Activated CD4-positive, alpha-beta memory T cell treated with anti-CD3 and anti-CD28 coated beads for 36 hours (primary cell): ENCODE measurements at places on chromosomes 1 and 21. TPM values are rescaled to one million over a fixed set of nuclear protein-coding genes. Genes with fewer than 3 reads are reported as not detected.
A peak's percentile ranks its signal among the peaks of the same experiment; 100 is the strongest.

DNA sequence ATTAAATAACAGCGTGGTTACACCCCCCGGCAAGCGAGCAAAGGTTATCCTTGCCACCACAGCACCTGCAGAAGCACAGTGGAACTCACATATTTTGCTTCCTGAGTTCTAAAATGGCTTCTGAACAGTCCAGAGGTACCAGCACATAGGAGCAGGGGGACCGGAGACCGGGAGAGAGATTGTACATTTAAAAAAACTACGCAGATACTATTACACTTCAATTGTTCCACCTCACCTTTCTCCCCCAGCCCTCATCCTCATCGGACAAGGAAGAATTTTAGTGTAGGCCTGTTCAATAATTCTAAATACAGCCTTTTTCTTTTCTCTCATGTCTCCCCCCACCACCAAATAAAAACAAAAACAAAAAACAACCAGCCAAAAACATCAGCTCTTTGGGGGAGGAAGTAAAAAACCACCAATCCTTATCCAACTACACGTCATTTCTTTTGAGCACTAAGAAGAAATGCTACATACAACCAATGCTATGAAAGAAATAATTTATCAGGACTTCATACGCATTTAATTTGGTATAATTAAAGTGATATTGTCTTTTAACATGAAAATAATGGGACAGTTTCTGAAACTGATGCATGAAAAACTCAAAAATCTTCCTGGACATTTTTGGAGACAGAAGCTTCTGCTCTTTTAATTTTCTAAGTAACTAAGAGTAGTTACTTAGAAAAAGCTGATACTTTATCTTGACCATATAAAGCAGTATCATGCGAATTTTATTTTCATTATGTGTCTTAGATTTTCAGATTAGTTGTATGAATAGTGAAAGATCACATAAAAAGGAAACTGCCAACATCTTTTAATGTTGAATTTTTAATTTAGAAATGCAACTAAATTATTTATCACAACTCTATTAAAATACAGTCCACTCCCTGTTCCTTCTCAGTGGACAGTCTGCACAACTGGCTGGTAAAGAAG is 9.1 kb downstream of the CDKN2C start:
- H3K4me1 ChIP-seq = peaks cover 22% of the 10 kb centered on the region
- H3K27ac ChIP-seq = no peak overlapping the region
- peaks cover 34% of the 10 kb centered on the region for H3K27me3 ChIP-seq
- DNase-seq = no peak
- H3K4me3 ChIP-seq = peak overlapping the region; percentile 75
- H3K36me3 ChIP-seq = peaks cover 5% of the 10 kb centered on the region

The CHIA gene
- total RNA-seq = not detected

The LCE1F gene
- not detected for total RNA-seq

DNA sequence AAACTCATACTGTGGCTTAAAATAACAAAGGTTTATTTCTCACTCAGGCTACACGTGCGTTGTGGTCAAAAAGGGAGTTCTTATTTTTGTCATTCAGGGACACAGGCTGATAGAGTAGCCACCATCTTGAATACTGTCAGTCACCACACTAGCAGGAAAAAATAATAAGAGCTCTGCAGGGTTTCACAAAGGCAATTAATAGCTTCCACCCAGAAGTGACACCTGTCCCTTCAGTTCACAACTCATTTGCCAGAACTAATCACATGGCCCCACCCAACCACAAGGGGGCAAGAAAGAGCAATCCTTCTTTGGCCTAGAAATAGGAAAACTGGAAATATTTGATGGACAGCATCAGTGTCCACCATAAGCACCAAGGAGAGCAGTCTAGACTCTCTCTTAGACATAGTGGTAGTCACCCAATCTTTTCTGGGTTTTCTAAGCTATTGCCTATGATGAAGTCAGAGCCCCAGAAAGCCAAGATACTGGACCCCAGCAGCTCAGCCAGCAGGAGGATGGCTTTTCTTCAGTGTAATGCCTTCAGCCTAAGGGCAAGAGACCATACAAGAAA is 8.2 kb downstream of the HAPLN2 start:
- peaks cover 10% of the 10 kb centered on the region for H3K4me1 ChIP-seq
- peaks cover 51% of the 10 kb centered on the region for H3K27me3 ChIP-seq
- no peaks in the 10 kb centered on the region for H3K36me3 ChIP-seq
- H3K4me3 ChIP-seq = no peak overlapping the region
- DNase-seq = peak; percentile 49

DNA sequence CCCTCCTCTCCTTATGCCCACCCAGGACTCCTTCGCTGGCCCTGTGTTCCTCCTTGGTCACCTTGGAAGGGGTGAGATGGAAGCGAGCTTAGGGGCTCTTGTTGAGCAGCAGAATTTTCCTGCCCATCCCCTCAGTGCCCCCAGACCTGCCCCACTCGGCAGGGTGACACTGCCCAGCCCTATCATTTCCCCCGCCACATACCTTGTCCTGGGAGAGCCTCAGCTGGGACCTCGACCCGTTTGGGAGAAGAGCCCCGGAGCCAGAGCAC is 1.4 kb upstream of the FNDC5 start:
- peaks cover 2% of the 10 kb centered on the region for H3K36me3 ChIP-seq
- peak; percentile 8 for DNase-seq
- H3K27ac ChIP-seq = no peak overlapping the region
- H3K27me3 ChIP-seq = peaks cover 45% of the 10 kb centered on the region
- no peak overlapping the region for H3K4me3 ChIP-seq

GRCh38 chr1:162070825-162071224 is 1.3 kb downstream of the NOS1AP start:
- H3K27ac ChIP-seq = no peak overlapping the region
- H3K4me1 ChIP-seq = peaks cover 9% of the 10 kb centered on the region
- no peaks in the 10 kb centered on the region for H3K36me3 ChIP-seq
- peak overlapping the region; percentile 1 for H3K4me3 ChIP-seq
- peaks cover 54% of the 10 kb centered on the region for H3K27me3 ChIP-seq

GRCh38 chr1:40530735-40531380 is 579 bp upstream of the ZNF684 start:
- peaks cover 2% of the 10 kb centered on the region for H3K27me3 ChIP-seq
- H3K27ac ChIP-seq = peak overlapping the region; percentile 84
- no peak for DNase-seq

The KRTAP19-3 gene
- total RNA-seq = not detected
